ENCODE measurements at places on chromosomes 1 and 21.

DNA sequence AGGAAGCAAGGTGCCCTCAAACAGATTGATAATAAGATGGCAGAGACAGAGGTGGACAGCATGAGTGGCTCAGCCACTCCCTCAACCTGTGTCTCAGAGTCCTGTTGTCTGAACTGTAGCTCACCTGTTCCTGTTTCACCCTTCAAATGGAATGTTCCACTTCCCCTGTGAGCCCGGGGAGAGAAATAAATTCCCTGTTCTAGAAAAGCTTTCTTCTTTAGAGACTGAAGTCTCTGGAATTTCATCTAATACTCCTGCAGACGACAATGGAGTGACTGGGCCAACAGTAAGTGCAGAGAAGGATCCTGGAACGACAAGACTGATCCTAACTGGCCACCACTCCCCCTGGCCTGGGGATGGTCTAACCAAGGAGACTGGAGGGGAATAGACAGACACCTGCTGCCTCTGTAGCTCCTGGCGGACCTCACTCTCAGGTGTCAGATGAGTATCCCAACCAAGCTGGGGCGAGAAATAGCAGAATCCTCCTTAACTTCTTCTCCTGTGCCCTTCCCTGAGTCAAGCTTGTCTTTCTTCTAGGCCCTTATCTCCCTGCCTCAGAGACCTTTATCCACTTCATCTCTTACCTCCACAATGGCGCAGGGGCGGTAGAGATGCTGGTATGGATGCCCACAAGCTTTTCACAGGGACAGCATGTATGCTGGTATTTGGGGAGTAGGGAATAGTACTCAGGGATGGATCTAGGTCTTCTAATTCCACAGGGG is 45.4 kb downstream of the PLEKHA6 start:
- DNase-seq: no peak

DNA sequence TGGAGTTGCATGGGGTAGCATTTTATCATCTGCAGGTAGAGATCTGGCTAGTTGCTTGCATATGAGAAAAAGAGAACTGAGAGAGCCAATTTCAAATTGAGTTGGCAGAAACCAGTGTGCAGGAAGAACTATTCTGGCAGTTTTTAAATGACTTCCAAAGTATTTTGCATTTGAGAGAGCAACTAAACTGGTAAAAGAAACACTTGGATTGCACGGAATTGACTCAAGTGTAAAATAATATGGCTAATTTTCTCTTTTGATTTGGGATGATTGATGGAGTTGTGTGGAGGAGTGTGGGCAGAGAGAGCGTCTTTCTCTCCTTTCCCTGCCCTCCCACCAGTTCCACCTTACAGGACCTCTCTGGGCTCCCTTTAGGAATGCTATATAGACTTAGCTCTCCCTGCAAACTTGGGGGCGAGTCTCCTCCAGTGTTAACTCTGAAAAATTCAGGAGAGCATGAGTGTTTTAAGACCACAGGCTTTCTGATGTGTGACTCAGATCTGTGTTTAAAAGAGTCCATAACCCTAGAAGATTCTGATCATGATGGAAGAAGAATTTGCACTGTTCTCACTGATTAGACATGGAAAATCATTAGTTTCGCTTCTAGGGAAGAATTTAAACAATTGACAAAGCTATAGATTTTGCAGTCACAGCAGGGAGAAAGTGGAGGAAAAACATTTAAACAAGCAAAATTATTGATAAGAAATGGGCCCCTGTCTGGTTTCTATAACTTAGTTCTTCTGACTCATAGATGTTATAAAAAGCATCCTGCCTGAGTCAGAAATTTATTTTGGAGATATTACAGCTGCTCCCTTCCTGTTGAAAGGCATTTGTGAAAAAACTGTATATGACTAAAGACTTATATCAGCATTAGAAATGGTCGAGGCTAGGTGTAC is 24.9 kb upstream of the CTBS start:
- DNase-seq: peak; percentile 94

DNA sequence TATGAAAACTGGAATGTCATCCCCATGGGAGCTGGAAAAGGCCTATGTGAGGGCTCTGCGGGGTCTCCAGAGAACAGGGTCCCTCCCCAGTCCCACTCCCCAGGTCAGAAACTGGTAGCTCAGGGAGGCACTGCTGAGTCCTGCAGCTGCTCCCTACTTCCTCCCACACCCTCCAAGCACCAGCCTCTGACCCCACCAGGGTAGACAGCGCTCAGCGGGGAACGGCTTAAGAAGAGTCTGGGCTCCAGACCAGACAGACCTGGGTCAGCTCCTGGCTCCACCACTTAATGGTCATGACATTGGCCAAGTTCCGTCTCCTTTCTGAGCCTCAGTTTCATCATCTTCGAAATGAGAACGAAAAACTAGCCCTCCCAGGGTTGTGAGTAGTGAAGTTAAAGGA is 7.2 kb downstream of the LRP8 start:
- no peak for DNase-seq

DNA sequence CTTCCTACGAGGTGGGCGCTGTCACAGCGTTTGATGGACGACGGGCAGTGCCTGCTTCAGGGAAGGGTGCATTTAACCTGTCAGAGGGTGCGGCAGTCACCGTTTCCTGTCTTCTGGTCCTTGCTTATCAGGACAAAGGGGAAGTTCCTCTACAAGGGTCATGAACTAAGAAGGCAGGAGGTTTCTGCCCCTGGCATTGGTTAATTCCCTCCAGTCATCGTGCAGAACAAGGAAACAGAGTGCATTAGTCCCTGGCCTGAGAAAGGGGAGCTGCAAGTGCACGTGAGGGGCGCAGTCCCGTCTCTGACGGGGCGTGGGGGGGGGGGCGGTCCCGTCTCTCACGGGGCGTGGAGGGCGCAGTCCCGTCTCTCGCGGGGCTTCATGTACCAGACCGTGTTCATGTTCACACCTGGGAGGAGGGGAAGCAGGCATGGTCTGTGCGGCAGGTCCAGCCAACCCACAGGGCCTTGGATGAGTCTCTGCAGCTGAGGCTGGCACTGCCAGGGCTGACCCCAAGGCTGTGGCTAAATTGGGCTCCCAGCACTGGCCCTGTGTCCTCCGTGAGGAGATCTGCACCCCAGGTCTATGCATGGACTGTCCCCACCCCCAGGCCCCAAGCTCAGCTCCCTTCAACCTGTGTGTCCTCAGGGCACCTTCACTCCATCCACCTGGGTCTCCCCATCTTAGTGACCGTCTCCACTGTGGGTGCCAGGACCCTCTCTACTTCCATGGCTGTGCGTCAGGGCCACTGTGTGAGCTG is 89.2 kb upstream of the COL6A1 start:
- DNase-seq: no peak

Data from astrocyte of the spinal cord (primary cell).